Activated naive CD4-positive, alpha-beta T cell treated with anti-CD3 and anti-CD28 coated beads, Interleukin-2, amount 50 U/mL, for 16 hours (primary cell): ENCODE measurements at places on chromosomes 3 and 15.
A peak's percentile ranks its signal among the peaks of the same experiment; 100 is the strongest.

DNA sequence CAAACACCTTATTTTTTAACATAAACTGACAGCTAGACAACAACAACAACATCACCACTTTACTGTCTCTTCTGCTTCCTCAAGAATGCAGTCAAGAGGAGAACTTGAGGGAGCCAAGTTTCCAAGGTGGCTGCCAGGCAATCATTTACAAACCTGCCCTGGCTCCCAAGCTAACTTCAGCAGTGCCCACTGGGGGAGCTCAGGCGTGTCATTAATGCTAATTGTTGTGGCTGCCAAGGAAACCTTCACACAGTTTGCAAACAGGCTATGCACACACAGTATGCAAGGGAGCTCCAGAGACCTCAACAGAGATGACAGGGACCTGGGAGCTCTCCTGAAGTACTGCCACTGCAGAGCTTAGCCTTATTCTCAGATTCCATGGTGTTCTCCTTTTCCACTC lies 2.1 kb downstream of the DZIP1L start:
- no peak for DNase-seq

GRCh38 chr3:53154881-53155285 lies 6.1 kb upstream of the PRKCD start:
- DNase-seq = no peak

GRCh38 chr3:96813134-96813819 lies 1.1 kb upstream of the EPHA6 start:
- peak; percentile 42 for DNase-seq

DNA sequence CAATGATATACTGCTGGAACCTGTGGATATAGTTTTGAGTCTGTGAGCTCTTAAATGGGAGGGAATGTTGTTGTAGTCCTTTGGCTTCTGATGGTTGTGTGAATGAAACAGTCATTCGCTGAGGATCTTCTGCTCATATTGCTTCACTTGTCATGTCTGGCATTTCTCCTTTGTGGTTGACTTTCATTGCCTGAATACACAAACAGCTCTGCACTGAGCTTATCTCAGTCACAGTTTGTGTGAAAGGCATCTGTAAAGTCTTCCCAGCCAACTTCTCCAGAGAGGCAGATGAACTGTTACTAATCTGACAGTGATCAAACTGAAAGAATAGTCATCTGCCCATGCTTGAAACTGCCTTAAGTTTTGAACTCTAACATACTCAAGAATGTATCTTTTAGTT lies 59.8 kb downstream of the TMED3 start:
- DNase-seq = no peak

DNA sequence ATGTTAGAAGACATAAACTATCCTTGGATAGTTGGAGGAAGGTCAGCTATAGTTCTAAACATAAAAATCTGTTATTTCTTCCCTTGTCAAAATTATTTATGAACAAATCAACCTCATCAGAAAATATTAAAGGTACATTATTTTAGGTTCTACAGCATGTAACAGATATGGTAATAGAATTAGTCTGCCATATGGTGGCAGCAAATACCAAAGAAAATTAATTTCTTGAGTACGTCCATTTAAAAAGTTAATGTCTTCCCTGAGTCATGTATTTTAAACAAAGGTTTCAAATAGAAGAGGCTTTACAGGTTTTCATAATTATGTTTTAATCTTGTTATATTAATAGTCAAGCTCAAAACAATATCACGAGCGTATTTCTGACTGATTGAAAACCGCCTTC lies 17.9 kb upstream of the ANKRD28 start:
- no peak for DNase-seq

GRCh38 chr3:48548729-48549705 lies 7.6 kb downstream of the PFKFB4 start:
- peak; percentile 85 for DNase-seq

DNA sequence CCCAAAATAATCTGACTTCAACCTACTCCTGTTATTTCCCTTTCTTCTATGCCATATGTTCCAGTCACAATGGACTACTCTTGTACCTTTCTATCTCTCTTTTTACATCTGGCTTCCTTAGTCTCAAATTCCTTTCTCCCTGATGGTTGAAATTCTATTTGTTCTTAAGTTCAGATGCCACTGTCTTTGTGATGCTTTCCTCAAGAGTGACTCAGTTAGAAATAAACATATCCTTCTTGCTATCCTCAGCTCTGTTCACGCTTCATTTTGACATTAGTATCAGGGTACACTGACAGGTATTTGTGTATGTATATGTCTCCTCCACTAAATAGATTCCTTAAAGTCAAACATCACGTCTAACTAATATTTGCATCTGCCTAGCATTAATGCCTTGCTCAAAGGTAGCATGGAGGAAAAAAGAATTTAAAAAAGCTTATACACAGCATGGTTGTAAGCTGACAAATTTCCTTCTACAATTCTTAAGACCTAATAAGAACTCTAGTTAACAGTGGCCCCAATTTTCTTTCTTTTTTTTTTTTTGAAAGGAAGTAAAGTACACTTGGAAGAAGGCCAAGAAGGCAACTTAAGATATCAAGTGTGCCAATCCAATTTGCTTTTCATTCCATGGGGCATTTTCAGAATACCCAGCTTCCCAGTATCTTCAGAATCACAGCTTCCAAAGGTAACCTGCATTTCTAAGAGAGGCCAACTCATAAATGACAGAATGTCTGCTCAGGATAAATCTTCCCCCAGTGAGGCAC lies 58.0 kb downstream of the CHAC1 start:
- no peak for DNase-seq

DNA sequence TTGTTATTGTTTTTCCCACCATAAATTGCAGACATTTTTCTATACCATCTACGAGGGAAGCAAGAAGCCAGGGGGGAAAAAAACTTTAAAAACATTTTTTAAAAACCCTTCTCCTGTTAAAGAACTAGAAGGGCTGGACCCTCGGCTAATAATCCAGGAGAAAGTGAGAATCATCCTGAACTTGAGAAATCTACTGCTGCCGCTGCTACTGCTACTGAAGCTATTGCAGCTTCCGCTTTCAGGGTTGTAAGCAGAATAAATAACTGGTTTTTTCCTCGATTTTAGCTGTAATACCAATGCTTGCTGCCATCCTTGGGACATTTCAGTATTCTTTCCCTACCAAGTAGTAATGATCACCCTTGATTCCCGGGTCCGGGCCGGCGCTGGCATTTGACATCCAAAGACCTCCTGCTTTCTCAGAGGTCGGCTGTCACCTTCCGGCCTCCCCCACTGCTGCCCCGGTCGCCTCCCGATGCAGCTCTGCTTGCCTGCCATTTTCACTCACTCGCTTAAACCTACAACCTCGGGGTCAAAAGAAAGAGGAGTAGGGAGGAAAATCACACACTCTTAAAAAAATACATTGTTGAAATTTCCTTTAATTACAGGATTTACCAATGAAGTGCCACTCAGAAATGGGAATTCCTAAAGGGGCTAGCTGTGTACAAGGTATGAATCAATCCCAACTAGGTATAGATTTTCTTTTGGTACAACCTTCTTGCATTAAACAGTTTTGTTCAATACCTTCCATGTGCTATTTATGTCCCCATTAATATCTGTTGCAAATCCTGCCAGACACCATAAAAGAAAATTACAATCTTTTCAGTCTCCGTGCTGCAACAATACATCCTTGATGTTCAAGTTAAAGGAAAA lies 674 bp upstream of the MECOM start:
- no peak for DNase-seq

- no peak for DNase-seq
Measured at GRCh38 chr15:79408041-79408440, 24.1 kb upstream of the MINAR1 start.

DNA sequence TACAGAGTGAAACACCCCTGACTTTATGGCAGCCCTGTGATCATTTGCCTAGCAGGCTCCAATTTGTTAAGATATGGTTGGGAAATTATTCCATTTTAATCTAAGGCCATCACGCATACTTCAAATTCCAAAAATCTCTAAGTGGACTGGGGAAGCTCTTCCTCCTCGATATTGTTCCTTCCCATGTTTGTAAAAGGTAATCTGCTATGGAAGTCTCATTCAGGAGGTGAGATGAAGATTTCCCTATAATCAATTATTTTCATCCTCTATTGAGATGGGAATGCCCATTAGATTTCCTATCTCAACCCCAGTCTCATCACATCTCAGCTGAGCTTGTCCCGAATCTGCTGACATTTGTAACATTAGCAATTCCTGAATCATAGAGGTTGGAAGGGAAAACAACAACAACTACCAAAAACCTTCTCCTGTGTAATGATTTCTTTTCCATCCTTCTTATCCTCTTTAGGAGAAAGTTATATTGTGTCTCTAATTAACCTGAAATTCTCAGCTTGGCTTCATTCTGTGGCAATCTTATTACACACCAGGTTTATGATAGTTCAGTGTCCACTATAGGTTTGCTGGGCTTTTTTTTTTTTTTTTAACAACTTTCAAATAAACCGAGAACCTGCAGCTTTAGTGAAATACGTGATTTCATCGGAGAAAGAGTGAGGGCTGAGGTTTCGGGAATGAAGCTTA lies 2.2 kb upstream of the NR2F2 start:
- no peak for DNase-seq

DNA sequence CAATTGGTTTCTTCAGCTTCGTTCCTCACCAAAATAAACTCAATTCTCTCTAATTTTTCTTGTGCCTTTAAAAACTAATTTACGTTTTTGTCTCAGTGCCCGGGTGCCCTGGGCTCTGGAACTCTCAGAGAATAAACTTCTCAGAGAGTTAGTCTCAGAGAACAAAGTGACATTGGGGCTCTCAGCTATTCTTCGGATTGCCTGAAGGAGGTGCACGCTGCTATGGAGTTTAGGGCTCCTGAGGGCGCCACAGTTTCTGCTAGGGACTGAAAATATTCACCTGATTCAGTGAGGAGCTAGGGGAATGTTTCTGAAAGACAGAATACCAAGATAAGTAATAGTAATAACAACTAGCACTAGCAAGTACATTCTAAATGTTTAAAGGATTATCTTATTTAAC lies 22.7 kb downstream of the ZIC4 start:
- DNase-seq = no peak
